Right renal cortex interstitium (tissue), 3 donors: ENCODE measurements at places on chromosomes 11 and 22.

GRCh38 chr11:134402910-134403309, 9.1 kb downstream of the B3GAT1 start:
- DNase-seq, result no peak

GRCh38 chr11:67691149-67691548, 16.7 kb upstream of the ALDH3B2 start:
- DNase-seq, result no peak

- DNase-seq, result no peak
These were observed 3.0 kb upstream of the MUC2 start for GRCh38 chr11:1071571-1072115.

GRCh38 chr11:47485107-47485506, 36.2 kb upstream of the RAPSN start:
- DNase-seq, result no peak

- DNase-seq, result no peak
These were observed 1083.2 kb upstream of the CNTN5 start for GRCh38 chr11:97937501-97937900.

DNA sequence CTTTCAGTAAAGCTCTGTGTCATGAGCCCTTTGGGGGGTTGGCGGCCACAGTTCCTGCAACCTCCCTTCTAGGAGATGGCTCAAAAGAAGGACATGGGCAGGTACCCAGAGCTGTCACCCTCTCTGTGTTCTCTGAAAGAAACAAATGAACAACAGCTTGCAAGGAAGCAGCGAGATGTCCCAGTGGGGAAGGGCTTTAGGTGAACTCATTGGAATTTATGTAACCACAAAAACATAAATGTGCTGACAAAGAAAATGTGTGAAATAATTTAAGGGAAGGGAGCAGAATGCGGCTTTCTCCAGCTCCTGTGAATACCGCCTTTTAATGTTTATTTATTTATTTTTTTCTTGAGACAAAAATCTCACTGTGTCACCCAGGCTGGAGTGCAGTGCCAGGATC, 3.3 kb downstream of the PARVG start:
- DNase-seq, result no peak

DNA sequence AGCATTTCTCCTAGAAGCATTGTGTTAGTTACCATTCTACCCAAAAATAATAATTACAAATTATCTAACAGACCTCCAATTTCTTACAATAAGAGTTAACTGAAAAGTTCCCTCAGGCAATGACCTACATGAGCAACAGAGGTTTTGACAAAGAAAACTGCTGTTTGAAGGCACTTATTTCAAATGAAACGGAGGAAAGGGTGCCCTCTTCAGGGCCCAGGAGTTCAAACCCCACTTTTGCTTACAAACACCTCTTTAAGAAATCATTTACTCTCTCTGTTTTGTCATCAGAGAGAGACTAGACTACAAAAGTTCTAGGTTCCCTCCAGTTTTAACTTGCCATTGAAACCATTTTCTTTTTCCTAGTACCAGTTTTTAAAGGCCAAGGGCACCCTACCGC, 56.7 kb downstream of the AMBRA1 start:
- DNase-seq, result no peak

DNA sequence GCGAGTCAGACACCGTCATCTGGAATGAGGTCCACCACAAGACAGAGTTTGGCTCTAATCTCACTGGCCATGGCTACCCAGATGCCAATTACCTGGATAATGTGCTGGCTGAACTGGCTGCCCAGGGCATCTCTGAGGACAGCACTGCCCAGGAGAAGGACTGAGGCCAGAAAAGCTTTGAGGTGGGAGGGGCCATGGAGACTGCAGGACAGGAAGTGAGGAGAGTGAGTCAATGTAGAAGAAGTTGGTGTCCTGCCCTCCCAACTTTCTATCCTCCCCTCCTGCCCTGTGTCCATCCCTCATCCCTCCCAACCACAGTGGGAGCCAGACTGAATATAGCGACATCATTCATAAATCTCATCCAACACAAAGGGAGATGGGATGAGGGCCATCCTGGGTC, 8.0 kb downstream of the MPEG1 start:
- no peak for DNase-seq

GRCh38 chr11:7154881-7155361, 66.1 kb downstream of the RBMXL2 start:
- DNase-seq, result no peak

- DNase-seq, result no peak
These were observed 531 bp downstream of the GRIK4 start for GRCh38 chr11:120511820-120512738.

DNA sequence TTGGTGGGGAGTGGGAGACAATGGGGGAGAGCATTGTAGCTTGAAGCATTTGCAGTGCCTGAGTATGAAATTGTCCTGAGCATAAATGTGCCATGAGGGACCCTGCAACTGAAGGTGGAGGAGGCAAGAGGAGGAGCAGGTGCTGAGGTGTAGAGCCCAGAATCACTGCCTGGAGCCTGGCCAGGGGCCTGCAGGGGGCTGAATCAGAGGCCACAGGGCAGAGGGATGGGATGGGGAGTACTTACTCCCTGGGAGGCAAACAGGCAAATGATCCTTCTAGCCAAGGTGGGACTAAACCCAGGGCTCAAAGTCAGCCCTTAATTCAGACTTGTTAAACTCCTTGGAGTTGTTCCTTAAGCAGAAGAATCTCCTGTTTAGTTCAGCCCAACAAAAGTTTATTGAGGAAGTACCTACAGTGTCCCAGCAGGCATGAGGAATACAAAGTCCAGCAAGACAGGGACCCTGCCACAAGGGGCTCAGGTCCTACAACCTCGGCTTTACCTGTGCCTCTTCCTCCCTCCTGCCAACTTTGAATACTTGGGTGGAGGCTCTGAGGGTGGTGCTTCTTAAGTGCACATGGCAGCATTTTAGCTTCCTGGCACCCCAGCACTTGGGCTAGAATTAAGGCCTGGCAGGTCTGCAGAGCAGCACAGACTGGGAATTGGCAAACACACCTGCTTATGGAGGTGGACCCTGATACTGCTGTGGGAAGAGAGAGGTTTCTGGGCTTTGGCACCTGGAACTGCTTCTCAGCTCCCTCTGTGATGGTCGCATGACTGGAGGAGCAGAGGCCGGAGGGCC, 20.0 kb downstream of the MICAL2 start:
- no peak for DNase-seq

DNA sequence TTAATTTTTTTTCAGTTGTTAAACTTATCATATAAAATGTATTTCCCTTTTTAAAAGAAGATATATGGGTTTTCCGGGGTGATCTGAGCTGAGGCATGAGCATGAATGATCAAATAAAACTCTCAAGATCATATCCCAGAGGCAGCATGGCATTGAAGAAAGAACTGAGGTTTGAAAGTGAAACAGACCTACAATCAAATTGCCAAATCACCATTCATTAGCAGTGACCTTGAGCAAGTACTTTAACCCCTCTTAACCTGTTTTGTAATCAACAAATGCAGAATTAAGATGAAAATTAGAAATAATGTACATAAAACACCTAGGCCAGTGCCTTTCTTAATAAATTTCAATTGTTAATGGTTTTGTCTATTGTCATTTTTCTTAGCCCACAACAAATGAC, 116.0 kb downstream of the RBFOX2 start:
- DNase-seq, result no peak

- no peak for DNase-seq
These were observed 70.2 kb upstream of the LMO1 start for GRCh38 chr11:8333811-8334401.

DNA sequence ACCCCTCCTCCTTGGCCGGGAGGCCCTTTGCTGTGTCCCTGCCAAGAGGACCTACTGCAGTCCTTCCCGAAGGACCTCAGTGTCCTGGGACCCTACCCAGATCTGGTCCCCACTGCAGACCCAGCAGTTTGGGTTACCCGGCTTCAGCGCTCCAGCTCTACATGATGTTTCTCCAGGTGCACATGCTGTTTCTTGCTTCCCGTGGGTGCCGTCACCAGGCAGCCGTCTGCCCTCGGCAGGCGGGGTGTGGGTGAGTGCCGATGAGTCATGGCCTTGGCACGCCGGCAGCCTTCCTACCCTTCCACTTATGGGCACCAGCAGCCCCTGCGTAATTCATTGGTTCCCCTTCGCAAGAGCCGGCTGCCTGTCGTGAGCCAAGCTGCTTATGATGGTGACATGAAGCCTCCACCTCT, 101.8 kb downstream of the BCR start:
- no peak for DNase-seq

GRCh38 chr22:26394777-26395176, 34.3 kb upstream of the ASPHD2 start:
- no peak for DNase-seq

DNA sequence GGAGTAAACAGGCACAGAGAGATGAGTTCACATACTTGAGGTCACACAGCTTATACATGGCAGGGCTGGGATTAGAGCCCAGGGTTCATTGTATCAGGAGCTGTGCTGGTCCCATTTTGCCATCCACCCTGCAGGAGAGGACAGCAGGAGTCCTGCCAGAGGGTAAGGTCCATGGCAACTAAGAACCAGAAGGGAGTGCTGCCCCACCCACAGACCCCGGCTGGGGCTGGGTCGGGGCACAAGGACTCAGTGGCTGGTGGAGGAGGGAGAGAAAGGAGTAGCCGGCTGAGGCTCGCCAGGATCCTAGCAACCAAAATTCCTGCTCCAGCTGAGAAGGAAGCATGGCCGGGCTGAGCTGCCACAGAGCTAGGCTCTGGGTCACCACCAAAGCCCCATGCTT, 25.9 kb upstream of the TP53I11 start:
- DNase-seq, result no peak

GRCh38 chr11:112004389-112004788, 20.8 kb upstream of the DLAT start:
- no peak for DNase-seq

GRCh38 chr22:49664371-49664881, 163.2 kb downstream of the BRD1 start:
- DNase-seq, result no peak

- no peak for DNase-seq
These were observed 12.0 kb upstream of the MALAT1 start for GRCh38 chr11:65486570-65487466.

- no peak for DNase-seq
These were observed 38.2 kb downstream of the TOM1 start for GRCh38 chr22:35337932-35338331.

DNA sequence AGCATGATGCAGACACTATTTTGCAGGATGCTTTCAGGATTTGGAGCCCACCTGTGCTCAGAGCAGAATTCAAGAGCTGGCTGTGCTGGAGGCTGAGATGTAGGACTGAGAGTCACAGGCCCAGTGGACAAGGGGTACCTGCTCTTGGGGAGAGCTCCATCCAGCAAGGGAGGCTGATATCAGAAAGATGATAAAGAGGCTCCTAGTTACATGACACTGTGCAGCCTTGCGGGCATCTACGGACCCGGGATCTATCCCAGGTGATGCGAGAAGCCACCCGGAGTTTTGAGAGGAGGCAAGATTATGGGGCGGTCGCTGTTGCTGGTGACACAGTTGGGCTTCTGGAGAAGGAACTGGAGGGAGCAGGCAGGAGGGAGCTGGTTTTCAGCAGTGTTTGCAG, 579.0 kb downstream of the TBC1D22A start:
- no peak for DNase-seq

- DNase-seq, result no peak
These were observed 45.5 kb upstream of the GRIK4 start for GRCh38 chr11:120465921-120466534.

GRCh38 chr11:1843098-1843473, 4.3 kb downstream of the TNNI2 start:
- DNase-seq, result no peak

DNA sequence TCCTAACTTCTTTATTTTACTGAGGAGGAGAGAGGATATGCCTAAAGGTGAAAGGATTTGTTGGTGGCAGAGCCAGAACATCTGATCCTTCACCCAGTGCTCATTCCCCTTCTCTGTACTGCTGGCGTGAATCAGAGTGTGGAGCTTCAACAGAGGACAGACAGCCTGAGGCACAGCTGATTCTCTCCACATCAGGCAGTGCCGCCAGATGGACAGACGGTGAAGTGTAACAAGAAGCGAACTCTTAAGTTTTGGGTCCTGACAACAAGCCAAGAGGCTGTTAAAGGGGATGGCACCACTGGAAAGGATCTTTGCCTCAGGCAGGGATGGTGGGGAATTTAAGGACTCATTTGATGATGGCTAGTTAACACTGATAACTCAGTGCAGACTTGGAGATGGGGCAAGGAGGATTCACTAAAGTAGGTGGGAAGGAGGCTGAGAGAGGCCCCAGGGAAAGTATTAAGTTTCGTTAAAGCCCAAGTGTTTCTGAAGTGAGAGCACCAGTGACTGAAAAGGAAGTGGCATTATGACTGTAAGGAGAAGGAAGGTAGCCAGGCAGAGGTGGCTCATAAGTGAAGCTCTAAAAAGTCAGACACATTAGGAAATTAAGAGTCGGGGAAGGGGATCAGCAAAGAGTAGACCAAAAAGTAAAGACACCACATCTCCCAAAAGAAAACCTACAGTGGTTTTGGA, 81.3 kb downstream of the CLPB start:
- peak; percentile 31 for DNase-seq

DNA sequence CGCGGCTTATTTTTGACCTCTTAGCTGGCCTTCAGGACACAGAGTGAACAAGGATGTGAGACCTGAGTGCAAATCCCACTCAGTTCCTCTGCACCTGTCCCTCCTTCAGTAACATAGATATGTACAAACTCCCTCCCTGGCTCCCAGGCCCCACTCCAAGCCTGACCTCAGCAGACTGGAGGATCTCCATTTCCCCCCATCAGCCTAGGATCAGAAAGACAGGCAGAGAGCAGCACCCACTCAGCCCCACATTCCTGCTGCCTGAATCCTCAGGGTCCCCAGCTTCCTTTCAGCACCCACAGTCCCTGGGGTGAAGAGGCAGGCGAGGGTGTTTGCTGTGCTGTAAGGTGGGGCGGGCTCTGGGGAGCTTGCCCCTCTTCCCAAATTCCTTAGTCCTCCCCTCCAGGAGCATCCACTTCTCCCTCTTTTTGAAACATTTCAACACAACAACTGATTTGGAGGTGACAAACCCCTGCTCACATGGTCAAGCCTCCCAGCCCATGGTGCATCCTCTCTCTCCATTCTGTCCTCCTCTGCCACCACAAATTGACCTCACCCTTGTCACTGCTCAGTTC, 151.1 kb downstream of the FEZ1 start:
- no peak for DNase-seq

DNA sequence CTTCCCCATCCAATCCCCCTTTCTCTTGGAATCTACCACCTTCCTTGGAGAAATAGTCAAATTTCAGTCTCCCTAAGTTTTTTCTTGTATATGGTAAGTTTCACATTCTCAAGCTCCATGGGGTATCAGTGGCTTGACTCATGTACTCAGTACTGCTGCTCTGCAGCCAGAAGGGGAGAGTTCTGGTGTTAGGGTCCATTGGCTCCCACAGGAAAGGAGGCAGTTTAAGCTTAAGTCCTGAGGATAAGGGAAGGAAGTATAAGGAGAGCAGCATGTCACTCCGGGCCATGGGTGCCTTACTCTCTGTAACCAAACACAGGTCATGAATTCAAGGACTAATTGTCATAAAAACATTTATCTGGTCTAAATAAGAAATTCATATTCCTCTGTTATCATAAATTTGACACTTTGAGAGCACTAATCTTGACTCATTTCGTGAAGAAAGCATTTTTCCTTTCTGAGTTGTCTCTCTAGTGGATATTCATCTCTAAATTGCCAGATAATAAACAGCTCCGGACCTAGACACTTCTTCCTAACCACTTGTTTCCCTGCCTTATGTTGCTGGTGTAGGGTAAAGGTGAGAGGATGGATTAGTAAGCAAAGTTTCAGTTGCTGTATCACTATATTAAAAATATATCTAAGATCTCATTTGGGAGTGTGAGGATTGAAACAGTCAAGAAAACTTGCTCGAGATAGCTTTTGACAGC, 20.1 kb upstream of the SORL1 start:
- DNase-seq, result no peak

- DNase-seq, result no peak
These were observed 36.1 kb downstream of the RPUSD4 start for GRCh38 chr11:126175393-126175792.

- DNase-seq, result no peak
These were observed 41.4 kb upstream of the PHF21A start for GRCh38 chr11:46162700-46163099.
